ENCODE measurements at places on chromosomes 4 and X. TPM values are rescaled to one million over a fixed set of nuclear protein-coding genes. Genes with fewer than 3 reads are reported as not detected.

The CDS1 gene
- total RNA-seq = 0.55 TPM

The THAP9 gene
- total RNA-seq = 5.3 TPM

The CFP gene
- total RNA-seq = 2.1 TPM

DNA sequence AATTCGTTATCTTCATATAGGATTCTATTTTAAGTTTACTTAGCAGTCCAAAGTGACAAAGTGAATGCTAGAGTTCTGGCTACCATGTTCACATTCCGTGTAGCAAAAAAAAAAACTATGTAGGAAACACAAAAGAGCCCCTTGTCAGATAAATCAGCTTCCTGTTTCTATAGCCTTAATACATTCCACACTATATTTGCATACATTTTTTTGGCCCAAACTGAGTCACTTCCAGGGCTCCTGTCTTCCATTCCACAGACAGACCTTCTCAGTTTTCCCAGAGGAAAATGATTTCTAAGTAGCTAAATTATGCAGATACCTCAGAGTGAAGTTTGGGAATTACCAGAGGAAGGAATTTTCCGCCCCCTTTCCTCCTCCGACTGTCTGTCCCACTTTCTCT lies 841.9 kb upstream of the HS3ST1 start:
- DNase-seq = no peak

DNA sequence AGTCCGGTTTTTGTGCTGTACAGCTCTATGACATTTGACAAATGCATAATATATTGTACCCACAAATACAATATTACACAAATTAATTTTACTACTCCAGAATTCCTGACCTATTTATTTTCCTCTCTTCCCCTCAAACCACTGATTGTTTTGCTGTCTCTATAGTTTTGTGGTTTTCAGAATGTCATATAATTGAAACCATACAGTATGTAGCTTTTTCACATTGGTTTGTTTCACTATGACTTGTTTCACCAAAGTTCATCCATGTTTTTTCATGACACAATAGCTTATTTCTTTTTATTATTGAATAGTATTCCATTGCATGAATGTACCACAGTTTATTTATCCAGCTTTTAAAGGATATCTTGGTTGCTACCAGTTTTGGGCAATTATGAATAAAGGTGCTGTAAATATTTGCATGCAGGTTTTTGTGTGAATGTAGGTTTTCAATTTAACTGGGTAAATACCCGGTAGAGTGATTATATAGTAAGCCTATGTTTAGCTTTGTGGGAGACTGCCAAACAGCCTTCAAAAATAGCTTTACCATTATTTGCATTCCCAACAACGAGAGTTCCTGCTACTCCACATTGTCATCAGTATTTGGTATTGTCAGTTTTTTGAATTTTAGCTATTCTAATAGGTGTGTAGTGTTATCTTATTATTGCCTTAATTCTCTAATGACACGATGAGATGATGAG lies 25.9 kb downstream of the RNF175 start:
- no peak for DNase-seq

DNA sequence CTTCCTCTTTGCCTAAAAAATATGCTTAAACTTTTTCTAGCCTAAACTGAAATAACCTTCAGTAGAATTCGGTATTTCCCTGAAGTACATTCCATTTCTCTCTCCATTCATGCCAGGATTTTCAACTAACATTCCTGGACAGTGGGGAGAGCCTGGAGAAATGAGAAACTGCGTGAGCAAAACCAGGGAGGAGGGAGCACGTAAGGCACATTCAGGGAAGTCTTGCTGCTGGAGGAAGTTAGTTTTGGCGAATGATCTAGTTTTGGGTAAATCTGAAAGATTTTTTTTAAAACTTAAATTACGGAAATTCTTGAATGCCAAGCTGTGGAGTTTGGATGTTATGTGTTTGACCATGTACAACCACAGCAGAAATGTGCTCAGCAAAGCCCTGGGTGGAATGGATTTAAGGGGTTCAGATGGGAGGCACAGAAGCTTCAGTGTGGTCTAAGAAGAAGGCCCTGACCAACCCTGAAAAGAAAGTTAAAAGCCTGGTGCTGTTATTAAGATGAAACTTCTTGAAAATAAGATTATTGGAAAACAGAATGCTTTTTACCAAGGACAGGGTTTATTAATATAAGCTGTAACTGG lies 347.8 kb downstream of the ANK2 start:
- no peak for DNase-seq

DNA sequence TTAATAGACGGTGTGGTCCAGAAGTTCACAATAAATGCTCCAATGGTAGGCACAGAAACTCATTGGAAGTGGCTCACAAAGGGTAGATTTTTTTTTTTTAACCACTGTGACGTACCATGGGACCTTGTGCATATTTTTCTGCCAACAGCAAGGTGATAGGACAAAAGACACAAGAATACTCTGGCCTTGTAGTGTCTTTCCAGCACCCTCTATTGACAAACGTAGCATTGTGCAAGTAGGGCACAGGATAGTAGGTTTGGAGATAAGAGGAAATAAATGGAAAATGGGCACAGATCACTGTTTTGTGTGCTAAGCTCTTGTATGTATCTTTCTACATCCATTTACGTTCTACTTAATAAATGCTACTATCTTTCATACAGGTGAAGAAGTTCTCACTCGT lies 2054.9 kb downstream of the PCDH7 start:
- DNase-seq = no peak

- DNase-seq = no peak
These were observed 116.6 kb upstream of the LCORL start for GRCh38 chr4:18138076-18138665.

Data from left ventricle myocardium superior (tissue), 1 donor.